ENCODE measurements at places on chromosomes 6 and 20. TPM values are rescaled to one million over a fixed set of nuclear protein-coding genes. Genes with fewer than 3 reads are reported as not detected.

DNA sequence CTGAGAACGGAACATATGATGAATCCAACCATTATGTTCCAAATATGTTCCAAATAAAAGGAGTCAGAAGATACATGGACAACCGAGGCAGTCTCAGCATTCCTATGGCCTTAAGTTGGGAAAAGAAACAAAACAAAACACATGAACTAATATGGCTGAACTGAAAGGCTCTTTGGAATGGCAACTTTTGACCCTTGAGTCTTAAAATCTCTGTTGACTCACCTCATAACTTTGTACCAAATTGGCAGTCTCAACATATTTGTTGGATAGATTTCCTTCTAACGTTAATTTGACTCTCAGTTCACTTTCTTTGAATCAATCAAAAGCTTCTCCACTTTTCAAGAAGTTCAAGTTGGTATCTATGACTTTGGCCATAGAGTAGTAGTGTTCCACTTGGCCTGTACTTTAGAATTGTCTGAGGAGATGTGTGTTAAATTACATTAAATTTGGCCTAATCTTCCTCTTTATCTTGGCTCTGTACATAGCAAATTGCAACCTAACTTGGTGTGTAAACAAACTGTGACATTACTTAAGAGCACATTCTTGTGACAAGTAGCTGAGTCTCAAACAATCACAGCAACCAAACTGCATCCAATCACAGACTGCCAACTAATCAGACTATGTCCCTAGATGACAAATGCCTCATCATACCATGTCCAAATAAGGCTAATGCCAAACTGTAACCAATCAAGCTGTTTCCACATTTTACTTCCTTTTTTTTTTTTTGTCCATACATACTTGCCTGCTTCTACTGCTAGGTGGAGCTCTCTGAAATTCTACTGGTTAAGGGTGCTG is 208.8 kb downstream of the BMP2 start:
- DNase-seq: no peak
- H3K27ac ChIP-seq: no peak overlapping the region
- no peaks in the 10 kb centered on the region for H3K27me3 ChIP-seq

GRCh38 chr6:20678831-20679352 is 144.6 kb downstream of the CDKAL1 start:
- H3K27me3 ChIP-seq: no peaks in the 10 kb centered on the region
- H3K27ac ChIP-seq: no peak overlapping the region
- H3K4me1 ChIP-seq: peaks cover 22% of the 10 kb centered on the region
- peaks cover 3% of the 10 kb centered on the region for H3K36me3 ChIP-seq
- H3K4me3 ChIP-seq: no peak overlapping the region
- no peak for DNase-seq

GRCh38 chr6:151689499-151690201 is 117.8 kb upstream of the ESR1 start:
- H3K4me3 ChIP-seq: no peak overlapping the region
- no peaks in the 10 kb centered on the region for H3K27me3 ChIP-seq
- no peaks in the 10 kb centered on the region for H3K36me3 ChIP-seq
- no peaks in the 10 kb centered on the region for H3K4me1 ChIP-seq
- no peak overlapping the region for H3K27ac ChIP-seq
- no peak for DNase-seq

GRCh38 chr20:52943185-52943841 is 28.8 kb upstream of the TSHZ2 start:
- no peak for DNase-seq
- H3K27ac ChIP-seq: no peak overlapping the region
- no peak overlapping the region for H3K4me3 ChIP-seq
- no peaks in the 10 kb centered on the region for H3K36me3 ChIP-seq

C6orf52 gene
- total RNA-seq: 3.8 TPM
